LHCN-M2 (cell line): ENCODE measurements at places on chromosomes 7 and 10. TPM values are rescaled to one million over a fixed set of nuclear protein-coding genes. Genes with fewer than 3 reads are reported as not detected.

The HOXA7 gene
- 4.5 and 8.3 TPM in 2 replicates for total RNA-seq

The PTPRN2 gene
- 0.11 TPM in 1 of 2 replicates, not detected in the other for total RNA-seq

The MYOZ1 gene
- total RNA-seq = not detected in 2 replicates

The ERVW-1 gene
- total RNA-seq = not detected in 2 replicates

The KCND2 gene
- total RNA-seq = 0.34 TPM in 1 of 2 replicates, not detected in the other

The NPTX2 gene
- total RNA-seq = 3,060 and 3,846 TPM in 2 replicates

The SPDYE3 gene
- not detected in 2 replicates for total RNA-seq

The GPRIN2 gene
- total RNA-seq = not detected in 2 replicates

The HOXA9 gene
- total RNA-seq = 8.7 TPM in 2 replicates

The PRRT4 gene
- total RNA-seq = 0.80 TPM in 1 of 2 replicates, not detected in the other

DNA sequence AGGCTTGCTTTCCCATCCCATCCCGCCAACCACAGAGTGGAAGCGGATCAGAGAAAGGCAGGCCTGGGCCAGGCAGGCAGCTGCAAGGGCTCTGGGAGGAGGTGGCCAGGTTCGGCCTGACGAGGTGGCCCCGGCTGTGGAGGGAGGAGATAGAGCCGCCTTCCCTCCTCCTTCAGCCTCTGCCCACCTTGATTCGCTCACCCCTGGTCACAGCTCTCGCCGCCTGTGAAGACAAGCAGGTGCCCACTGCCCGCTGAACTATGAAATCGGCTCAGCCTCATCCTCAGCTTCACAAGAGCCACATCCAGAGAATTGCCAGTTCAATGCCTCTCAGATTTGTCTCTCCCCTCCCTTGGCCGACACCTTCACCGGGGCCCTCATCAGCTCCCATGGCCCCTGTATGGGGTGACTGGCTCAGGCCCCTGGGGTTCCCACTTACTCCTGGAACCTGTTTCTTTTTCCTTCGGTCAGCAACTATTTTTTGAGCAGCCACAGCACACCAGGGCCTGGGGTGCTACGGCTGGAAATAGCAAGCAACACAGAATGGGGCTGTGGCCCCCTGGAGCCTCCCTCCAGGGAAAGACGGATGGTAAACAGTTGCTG, 80.0 kb upstream of the CHST15 start:
- DNase-seq = no peak

GRCh38 chr7:68980011-68980410, 618.3 kb upstream of the AUTS2 start:
- DNase-seq = no peak

GRCh38 chr7:74002474-74003017, 25.4 kb upstream of the ELN start:
- DNase-seq = peak; percentile 82

DNA sequence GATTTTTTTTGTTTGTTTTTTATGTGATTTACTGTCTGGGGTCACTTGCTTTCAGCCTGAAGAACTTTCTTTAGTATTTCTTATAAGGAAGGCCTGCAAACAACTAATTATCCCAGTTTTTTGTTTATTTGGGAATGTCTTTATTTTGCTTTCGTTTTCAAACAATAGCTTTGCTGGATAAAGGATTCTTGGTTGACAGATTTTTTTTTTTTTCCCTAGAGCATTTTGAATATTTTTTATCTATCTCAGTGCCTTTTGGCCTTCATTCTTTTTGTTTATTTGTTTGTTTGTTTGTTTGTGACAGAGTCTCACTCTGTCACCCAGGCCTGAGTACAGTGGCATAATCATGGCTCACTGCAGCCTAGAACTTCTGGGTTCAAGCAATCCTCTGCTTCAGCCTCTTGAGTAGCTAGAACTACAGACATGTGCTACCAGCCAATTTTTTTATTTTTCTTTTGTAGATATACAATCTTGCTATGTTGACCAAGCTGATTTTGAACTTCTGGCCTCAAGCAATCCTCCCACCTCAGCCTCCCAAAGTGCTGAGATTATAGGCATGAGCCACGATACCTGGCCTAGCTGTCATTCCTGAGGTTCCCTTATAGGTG, 46.3 kb upstream of the FZD9 start:
- DNase-seq = peak; percentile 20

GRCh38 chr10:96165726-96166125, 35.6 kb downstream of the ZNF518A start:
- DNase-seq = no peak

- DNase-seq = no peak
These were observed 200.8 kb upstream of the LRRN3 start for GRCh38 chr7:110890101-110890500.

DNA sequence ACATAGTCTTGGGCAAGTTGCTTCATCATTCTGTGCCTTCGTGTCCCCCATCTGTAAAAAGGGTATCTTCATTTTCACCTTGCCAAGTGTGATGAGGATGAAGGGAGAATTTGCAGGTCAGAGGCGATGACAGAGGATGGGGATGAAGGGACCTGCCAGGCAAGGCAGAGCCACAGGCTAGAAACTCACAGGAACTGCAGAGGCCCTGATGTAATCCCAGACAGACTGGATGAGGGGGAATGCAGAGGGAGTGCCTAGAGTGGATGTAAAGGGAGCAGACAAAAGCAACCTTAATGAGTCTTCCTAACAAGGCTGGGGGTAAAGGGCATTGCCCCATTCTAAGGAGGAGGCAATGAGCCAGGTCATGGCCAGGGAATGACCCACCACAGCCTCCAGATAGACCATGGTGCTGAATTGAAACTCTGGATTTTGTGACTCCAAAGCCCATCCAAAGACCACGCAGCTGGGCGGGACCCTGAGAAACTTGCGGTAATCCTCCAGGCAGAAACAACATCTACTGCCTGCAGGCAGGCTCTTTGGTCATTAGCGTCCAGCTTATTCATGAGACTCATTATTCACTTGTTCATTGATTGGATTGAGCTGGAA, 1.9 kb downstream of the ANTXRL start:
- DNase-seq = no peak

DNA sequence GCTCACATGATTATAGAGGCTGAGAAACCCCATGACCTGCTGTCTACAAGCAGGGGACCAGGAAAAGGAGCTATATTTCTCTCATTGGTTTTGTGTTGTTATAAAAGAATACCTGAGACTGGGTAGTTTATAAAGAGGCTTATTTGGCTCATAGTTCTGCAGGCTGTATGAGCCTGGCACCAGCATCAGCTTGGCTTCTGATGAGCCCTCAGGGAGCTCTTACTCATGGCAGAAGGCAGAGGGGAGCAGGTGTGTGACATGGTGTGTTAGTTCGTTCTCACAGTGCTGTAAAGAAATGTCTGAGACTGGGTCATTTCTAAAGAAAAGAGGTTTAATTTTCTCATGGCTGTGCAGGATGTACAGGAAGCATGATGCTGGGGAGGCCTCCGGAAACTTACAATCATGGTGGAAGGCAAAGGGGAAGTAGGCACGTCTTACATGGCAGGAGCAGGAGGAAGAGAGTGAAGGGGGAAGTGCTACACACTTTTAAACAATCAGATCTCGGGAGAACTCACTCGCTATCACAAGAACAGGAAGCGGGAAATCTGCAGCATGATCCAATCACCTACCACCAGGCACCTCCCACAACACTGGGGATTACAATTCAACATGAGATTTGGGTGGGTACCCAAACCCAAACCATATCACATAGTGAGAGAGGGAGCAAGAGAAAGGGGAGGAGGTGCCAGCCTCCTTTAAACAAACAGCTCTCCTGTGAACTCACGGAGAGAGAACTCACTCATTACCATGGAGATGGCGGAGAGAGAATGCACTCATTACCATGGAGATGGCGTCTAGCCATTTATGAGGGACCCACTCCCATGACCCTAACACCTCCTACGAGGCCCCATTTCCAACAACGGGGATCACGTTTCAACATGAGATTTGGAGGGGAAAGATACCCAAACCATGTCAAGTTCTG, 133.4 kb downstream of the JCAD start:
- DNase-seq = peak; percentile 15
